ENCODE measurements at places on chromosomes 7 and 10.

GRCh38 chr7:148607151-148607661 lies 16.6 kb downstream of the C7orf33 start:
- DNase-seq, result peak; percentile 86

DNA sequence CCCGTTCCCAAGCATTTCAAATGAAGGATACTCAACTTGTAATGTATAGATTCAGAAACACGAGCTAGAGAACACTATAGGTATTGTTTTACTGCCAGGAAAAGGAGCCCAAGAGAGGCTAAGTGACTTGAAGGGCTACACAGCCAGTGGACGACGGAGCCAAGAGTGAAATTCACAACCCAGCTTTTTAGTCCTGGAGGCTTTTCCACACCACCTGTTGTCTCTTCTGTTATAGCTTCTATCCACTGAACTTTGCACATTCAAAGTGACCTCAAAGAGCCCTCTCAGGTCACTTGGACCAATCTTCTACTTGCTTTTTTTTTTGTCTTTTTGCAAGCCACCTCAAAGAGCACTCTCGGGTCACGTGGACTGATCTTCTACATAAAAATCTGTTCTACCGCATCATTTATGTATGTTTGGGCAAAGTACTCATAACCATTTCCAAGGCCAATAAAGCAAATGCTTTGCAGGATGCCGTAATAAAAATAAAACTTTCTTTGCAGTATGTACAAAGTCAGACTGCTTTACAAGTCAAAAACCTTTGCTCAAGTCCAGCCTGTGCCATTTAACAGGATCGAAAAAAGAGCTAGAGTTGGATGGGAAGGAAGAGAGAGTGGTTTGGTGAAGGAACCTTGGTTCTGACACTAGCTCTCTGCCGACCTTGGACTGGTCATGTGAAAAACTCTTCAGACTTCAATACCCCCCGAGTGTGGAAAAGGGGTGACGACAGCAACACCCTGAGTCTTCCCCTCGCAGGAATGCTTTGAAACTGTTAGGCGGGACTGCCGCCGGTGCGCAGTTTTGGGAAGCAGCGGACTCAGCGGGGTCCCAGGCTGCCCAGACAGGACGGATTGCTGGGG lies 821 bp downstream of the SLC35B4 start:
- no peak for DNase-seq

DNA sequence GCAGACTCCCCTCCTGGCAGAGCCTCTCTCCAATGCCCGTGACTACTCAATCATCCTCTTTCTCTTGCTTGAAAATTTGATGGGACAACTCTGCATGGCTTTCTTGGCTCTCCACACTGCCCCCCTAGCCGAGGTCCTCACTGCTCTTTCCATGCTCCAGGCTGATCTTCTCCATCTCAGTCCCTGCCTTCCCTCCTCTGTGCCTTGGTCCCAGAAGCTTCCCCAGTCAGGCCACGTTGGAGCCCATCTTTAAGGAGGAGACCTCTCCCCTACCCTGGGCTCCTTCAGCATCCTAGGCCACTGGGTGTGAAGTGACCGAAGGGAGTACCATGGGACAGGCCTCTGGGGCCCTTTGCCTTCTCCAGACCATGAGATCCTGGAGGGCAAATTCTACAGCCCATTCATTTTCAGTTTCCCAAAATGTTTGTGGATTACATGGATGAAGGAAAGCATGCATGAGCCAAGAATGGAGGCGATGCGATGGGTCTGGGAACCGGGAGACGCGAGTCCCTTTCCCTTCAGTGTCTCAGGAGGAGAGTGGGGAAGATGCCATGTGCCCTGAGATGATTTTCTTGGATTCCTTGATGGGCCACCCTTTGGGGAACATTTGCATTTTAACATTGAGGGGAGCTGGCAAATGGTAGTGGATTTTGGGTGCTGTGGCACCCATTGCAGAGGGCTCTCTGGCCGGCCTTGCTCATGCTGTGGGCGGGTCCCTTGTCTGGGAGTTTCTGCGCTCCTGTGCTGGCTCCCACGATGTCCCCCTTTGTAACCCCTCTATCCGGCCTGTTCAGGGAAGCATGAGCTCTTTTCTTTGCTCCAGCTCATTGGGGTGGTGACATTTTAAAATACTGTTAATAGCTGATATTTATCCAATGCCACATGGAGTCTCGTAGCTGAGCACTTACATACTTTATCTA lies 376.6 kb downstream of the RPS24 start:
- no peak for DNase-seq

DNA sequence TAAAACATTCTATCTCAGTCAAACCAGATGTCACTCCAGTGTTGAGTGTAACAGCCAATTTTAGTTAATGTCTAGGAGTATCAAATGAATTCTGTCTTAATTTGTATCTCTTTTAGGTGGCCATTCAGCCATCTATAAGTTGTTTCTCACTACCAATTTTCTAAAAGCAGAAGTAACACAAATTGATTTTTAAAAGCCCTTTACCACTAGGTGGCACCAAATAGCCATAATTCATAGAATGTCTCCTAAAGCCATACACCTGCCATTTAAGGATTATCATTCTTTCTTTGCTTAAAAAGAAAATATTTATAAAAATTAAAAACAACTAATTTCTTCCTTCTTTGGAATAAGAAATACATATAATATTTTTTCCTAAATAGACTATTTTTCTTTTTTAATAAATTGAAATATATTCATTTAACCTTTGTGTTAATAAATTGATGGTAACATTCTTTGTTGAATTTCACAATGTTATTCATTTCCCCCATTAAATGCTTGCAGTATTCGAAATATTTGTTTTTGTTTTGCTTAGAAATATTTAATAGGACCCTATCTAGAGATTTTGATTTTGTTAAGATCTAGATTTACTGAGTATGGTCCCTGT lies 107.8 kb upstream of the PPP1R3A start:
- no peak for DNase-seq

GRCh38 chr7:66928388-66928787 lies 7.4 kb downstream of the TMEM248 start:
- DNase-seq, result no peak

Measured in iPS DF 19.7 (cell line).